ENCODE measurements at places on chromosomes 7 and 10.

GRCh38 chr10:132905661-132906060 is 36.7 kb downstream of the CFAP46 start:
- no peak for DNase-seq

GRCh38 chr10:11208908-11209829 is 191.5 kb downstream of the CELF2 start:
- no peak for DNase-seq

DNA sequence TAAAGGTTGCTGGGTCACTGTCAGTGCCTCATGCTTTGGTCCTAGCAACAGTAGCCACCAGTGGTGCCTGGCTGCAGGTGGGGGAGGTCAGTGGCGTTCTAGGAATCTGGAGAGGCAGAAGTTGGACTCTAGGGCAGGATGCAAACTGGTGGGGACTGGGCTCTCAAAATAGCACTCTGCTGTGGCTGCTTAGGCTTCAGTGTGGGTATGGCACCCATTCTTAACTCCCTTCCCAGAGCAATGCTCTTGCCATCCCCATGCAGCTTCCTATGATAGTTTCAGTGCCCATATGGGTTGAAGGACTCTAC is 330.8 kb downstream of the PCDH15 start:
- no peak for DNase-seq

DNA sequence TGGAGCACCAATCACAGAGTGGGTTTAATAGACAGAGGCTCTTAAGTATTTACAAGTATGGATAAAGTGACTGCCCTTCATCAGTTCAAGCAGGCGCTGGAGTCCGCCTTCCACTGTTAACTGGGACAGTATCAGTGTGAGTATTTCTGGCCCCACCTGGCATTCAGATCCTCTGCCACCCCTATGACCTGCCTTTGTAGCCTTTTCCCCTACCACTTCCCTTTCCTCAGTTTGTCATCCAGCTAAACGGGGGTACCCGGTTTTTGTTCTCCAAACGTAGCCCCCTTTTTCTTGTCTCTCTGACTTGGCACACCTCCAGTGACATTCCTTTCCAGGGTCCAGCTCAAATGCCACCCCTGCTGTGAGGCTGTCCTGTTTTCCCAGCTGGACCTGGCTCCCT is 134.4 kb downstream of the SNX10 start:
- DNase-seq, result no peak

DNA sequence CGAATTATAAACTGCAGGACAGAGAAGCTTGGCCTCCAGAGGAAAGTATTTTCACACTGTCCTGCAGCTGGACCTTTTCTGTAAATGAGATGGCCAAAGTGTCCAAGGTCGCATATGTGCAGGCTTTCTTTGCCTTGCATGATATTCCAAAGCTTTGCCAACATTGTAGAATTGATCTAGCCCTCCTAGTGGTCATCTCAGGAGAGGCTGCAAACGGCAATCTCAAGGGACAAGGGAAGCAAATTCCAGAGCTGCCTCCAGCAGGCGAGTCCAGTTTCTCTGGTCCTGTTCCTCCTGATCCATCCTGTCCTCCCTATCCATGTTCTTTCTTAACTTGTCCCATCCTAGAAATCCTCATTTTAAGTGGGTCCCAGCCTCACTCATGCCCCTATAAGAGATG is 373.4 kb upstream of the PCDH15 start:
- no peak for DNase-seq

DNA sequence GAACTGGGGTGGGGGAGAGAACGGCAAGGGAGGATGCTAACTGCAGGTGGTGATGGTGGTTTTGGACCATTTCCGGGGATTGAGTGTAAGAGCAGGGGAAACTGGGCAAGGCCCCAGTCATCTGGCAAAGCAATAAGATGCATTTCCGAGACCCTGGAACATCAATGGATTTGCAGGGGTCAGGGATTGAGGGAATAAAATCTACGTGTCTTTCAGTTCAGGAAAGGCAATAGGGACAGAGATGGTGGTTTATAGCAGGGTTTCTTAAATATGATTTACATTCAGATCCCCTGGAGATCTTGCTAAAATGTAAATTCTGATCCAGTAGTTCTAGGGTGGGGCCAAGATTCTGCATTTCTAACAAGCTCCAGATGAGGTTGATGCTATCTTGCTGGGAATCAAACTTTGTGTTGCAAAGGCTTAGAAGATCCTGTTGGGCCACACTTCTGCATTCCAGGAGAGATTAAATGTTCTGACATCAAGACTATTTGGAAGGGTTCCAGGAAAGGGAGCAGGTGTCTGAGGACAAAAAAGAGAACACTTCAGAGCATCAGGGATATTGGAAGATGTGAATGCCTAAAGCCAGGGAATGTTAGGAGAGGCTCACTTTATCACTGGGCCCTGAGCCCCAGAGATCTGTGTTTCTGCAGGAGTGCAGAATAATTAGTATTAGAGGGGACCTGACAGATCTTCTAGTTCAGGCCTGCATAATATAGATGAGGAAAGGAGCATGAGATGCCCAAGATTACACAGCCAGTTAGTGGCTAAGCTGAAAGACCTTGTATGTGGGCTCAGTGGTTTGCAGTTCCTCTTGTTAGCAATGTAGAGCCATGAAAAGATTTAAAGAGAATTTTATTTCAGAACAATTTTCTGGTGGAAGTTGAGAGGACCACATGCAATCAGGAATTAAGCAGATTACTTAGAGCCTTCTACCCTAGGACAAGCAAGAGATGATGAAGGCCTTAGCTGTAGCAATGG is 32.4 kb downstream of the BLNK start:
- DNase-seq, result no peak

DNA sequence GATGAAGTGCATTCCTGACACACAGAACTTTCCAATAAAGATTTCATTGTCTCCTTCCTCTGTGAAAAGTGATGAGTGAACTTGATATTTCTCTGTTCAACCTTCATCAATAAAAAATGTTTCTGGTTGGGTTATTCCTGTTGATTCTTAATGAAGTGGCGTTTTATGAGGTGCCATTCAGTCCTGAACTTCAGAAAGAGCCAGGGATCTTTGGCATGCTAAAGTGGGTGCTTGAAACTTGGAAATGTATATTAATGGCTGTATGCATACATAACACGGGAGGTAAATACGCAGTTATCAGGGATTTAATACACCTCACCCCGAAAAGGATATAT is 151.6 kb downstream of the ACTR3B start:
- no peak for DNase-seq

Measured in GM12891 (cell line).